ENCODE measurements at places on chromosomes 6 and 20.

DNA sequence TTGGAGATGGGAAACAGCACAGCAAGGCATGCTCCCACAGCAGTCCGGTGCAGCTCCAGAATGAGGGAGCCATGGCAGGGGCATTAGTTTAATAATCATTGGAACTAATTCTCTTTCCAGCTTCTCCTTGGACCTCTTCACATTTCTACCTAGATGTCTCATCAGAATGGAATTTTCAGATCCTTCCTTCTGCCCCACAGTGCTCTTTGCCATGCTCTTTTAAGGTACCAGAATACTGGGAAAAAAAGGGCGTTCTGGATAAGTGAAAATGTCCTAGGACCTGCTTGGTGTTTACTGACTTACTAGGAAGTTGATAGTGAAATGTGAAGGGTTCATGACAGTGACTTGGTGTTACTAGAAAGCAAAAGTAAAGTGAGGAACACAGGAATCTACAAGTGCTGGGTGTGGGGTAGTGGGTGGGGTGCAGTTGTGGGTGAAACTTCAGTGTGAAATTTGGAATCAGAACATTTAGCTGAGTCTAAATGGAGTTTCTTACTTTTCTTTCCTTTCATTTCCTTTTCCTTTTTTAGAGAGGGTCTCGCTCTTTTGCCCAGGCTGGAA lies 207.1 kb downstream of the ARID1B start:
- DNase-seq: no peak

DNA sequence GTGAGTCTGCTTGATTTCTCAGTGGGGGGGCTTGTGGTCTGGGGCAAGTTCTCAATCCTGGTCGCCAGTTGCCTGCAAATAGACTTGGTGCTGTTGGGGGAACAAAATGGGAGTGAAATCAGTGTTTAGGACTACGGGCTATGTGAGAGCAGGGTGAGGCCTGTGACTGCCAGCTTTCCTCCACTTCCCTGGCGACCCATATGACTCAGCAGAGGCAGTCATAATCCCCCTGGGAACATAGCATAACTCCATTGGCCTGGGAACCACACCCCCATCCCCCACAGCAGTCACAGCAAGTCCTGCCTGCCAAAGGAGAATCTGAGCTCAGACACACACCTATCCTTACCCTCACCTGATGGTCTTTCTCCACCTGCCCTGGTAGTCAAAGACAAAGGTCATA lies 387.9 kb downstream of the LMBRD1 start:
- DNase-seq: no peak

DNA sequence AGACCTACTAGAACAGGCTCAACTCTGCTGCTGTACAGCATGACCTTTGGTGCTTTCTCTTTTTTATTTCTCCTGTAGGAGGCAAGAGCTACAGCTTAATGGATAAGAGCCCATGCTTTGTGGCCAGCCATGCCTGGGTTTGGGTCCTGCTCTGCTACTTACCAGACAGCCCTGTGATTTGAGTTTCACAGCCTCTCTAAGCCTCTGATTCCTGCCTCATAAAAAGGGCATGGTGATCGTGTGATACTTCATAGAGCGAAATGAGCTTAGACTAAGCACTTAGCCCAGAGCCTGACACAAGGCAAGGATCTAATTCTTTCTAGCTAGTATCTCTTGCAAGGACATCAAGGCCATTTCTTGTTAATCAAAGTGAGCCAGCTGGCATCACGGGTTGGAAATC lies 19.3 kb upstream of the PDE7B start:
- no peak for DNase-seq

DNA sequence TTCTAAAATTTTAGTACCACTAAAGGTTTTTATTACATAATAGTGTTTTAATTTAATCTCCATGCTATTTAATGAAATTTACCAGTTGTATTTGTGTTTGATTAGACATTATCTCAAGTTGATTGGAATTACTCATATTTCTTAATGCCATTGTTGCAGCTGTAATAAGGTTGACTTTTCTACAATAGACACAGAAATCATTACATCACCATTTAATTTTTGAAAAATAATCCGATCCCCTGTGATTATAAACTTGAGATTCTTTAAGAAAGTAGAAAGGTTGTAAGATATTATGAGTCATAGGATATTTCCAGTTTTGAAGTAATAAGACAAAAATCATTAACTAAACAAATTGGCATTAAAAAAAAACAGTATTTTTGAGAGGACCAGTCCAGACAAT lies 161.4 kb downstream of the PRL start:
- DNase-seq: no peak

GRCh38 chr6:42226645-42227143 lies 9.0 kb upstream of the MRPS10 start:
- no peak for DNase-seq

GRCh38 chr6:90221403-90221802 lies 75.2 kb downstream of the BACH2 start:
- DNase-seq: no peak

- DNase-seq: peak; percentile 71
Measured at GRCh38 chr6:99119109-99120031, 171.6 kb upstream of the FBXL4 start.

GRCh38 chr20:31969991-31970390 lies 2.0 kb downstream of the XKR7 start:
- no peak for DNase-seq

- no peak for DNase-seq
Measured at GRCh38 chr20:60302875-60303274, 344.7 kb downstream of the CDH26 start.

GRCh38 chr20:47765271-47765670 lies 20.0 kb downstream of the SULF2 start:
- DNase-seq: no peak

GRCh38 chr6:11926594-11927407 lies 85.3 kb upstream of the HIVEP1 start:
- DNase-seq: no peak

DNA sequence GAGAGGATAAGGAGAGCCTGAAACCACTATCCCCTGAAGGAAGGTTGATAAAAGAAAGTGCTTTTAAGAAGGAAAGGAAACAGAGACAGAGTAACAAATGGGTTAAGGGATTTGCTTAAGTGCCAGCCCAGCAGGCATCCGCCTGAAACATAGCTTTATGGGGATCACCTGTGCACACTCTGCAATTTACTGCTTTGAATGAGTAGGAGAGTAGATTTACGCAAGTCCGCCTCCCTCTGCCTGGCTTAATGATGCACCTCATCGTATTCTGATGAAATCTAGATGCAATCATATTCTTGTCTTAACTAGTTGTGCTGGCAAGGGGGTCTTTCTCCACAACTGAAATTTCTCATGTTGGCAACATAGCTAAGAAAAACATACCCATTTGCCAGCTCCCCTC lies 101.1 kb upstream of the ID4 start:
- DNase-seq: peak; percentile 50

DNA sequence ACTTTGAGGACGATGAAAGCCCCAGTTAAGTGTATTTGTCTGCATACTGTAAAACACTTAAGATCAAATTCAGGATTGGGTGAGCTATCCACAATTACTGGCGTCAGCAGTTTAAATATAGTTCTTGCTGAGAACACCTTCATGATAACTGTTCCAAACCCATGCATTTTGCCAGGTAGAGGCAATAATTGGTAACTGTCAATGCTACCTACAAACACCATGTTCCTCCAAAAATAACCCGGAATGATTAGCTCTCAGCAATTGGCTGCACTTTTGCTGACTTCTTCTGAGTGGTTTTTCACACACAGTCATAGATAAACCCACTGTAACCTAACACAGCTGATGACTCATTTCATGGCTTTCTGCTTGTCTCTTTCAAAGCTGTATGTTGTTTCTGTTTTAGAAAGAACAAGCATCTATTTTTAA lies 1358.6 kb upstream of the GJE1 start:
- DNase-seq: no peak

- DNase-seq: no peak
Measured at GRCh38 chr20:33433465-33434234, 9.9 kb downstream of the SNTA1 start.

All from NCI-H2227 treated with DMSO at 0.1 percent for 48 hours (cell line).